ENCODE measurements at places on chromosomes 7 and 10.

DNA sequence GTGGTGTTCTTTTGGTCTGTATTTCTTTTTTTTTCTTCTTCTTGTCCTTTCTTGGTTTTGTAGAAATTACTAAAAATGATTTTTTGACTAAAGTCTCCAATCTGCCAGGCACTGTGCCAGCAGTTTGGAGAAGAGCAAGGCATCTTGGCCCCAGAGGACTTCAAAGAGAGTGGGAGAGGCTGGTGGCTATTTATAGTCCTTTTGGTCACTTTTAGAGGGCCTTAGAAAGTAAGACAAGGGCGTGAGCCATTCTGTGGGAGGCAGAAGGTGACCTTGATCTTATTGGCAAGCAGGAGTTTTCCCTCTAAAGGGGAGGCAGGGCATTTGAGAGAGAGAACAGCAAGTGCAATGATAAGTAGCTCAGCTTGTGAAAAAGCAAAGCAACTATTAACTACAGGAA is 211.9 kb downstream of the GALNT17 start:
- DNase-seq: no peak

GRCh38 chr7:31029251-31030042 is 22.7 kb upstream of the ADCYAP1R1 start:
- DNase-seq: no peak

GRCh38 chr7:150756166-150756565 is 18.9 kb downstream of the GIMAP5 start:
- no peak for DNase-seq

DNA sequence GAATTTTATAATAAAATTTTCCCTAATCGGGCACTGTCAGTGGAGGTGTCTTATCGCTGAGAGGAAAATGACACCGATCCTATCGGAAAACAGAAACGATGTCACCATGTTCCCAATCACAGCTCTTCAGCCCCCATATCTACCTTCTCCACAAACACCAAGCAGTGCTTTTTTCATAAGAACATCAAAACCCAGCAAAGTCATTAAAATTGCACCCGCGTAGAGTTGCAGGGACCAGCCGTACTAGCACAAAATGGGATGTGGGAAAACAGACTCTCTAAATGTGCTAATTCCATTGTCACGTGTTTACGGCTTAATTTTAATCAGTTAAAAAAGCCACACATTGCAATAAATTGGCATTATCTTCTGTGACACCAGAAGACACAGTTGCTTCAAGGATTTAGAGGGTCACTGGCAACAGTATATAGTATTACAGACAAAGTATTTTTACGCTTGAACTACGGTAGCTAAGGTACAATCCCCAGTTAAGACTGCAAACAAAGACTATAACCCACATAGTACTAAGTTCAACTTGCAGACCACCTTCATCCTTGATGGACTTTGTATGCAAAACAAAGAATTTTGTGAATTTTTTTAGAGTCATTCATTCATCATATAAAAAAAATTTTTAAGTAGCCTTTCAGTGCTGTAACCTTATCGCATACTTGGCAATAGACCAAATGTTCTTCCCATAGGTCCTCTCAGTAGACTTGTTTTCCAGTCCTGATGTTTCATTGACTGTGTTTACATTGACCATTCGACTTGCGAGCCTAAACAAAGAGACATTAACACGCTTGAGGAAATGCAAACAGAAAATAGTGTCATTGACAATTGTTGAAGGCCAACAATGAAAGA is 116.0 kb downstream of the VTI1A start:
- no peak for DNase-seq

GRCh38 chr7:301291-302053 is 11.5 kb downstream of the FOXL3 start:
- no peak for DNase-seq

DNA sequence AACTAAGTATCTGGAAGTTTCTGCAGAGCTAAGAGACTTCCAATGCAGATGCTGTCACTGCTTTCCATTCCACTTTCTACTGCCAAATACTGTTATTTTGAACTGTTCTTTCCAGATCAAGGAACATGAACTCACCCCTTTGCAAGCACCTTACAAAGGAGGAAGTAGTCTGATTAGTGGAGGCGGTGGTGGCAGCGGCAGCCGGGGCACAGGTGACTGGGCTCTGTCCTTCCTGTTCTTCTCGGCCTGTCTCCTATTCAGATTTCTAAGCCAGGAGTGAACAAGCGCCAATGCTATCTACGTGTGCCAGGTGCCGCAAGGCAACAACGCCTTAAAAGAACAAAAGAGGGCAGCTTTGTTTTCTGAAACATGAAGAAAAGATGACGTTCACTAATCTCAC is 44.9 kb downstream of the BEND7 start:
- DNase-seq: no peak

- no peak for DNase-seq
Observed at GRCh38 chr7:69429911-69430383, 168.3 kb upstream of the AUTS2 start.

GRCh38 chr7:143042790-143043271 is 9.3 kb upstream of the OR6V1 start:
- DNase-seq: no peak

Data from bone marrow (tissue), 2 donors.